RKO (cell line): ENCODE measurements at places on chromosomes 5 and 9.

GRCh38 chr5:64308135-64308534 is 142.5 kb downstream of the RNF180 start:
- no peak for DNase-seq

- no peak for DNase-seq
These were observed 1.4 kb upstream of the CTXN3 start for GRCh38 chr5:127647361-127647958.

GRCh38 chr5:136522217-136522956 is 157.0 kb upstream of the TRPC7 start:
- DNase-seq: no peak

DNA sequence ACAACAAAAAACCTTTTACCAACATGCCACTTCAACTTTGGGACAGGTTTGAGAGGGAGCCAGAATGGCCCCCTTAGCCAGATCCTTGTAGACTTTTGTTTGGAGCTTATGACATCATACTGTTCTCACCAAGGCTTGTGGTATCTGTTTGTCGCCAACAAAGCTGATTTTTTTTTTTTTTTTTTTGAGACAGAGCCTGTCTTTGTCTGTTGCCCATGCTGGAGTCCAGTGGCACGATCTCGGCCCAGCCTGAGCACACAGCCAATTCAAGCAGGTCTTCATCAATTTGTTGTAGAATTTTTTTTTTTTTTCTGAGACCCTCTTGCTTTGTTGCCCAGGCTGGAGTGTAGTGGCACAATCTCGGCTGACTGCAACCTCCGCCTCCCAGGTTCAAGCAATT is 26.4 kb upstream of the NTNG2 start:
- no peak for DNase-seq

- DNase-seq: no peak
These were observed 10.9 kb upstream of the SHROOM1 start for GRCh38 chr5:132841305-132841704.

DNA sequence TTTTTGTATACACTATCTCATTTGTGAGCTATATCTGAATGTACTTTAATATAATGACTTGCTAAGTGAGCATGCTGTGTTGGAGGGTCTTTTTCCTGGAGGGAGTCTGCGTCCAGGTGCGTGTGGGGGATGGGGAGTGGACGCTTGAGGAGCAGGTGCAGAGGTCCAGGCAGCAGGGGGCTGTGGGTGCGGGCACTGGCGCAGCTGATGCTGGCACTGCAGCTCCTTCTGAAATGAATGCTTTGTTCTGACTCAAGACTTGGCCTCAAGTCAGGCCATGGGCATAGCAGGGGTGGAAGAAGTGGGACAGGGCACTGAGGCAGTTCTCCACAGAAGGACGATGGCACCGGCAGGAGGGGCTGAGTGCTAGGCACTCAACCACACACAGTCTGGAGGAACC is 165.7 kb upstream of the IRX1 start:
- DNase-seq: no peak

GRCh38 chr5:112532654-112533360 is 113.7 kb upstream of the EPB41L4A start:
- DNase-seq: no peak

GRCh38 chr9:124242331-124243194 is 15.2 kb upstream of the NEK6 start:
- no peak for DNase-seq

- no peak for DNase-seq
These were observed 124.6 kb downstream of the ATP10B start for GRCh38 chr5:160727296-160727997.

GRCh38 chr5:143093452-143094086 is 309.9 kb downstream of the NR3C1 start:
- DNase-seq: no peak

GRCh38 chr5:45542421-45542820 is 153.8 kb downstream of the HCN1 start:
- DNase-seq: no peak

- no peak for DNase-seq
These were observed 118.1 kb upstream of the NFIL3 start for GRCh38 chr9:91541734-91542133.

DNA sequence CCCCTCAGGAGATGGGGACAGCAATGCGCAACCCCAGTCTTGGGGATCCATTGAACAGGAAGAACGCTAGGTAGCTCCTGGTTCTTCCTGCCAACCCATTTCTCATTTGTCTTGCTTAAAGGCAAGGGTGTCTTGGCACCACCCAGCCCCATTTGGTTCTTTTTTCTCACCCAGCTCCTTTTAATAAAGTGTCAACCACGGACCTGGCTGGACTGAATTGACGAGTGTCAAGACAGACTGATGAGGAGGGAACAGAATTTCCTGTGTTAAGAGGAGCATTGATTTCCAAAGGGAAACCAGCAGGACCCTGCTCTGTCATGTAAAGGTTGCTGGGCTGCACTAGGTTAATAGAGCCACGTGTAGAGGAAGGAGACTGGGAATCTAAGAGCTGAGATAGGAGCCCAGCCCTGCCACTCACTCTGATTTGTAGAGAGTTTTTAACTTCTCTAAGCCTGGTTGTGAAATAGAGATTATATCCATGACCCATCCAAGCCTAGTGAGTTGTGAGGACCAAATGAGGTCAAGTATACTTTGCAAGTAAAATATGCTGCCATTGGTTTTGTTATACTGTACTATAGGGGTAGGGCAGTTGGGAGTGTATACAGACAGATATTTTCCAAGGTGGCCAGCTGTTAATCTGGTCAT is 33.7 kb downstream of the OSTF1 start:
- DNase-seq: no peak

- DNase-seq: no peak
These were observed 204.9 kb downstream of the GABBR2 start for GRCh38 chr9:98503867-98504266.
